ENCODE measurements at places on chromosomes 7 and 10.

- DNase-seq = no peak
These were observed 84.0 kb upstream of the KLF6 start for GRCh38 chr10:3869036-3869435.

DNA sequence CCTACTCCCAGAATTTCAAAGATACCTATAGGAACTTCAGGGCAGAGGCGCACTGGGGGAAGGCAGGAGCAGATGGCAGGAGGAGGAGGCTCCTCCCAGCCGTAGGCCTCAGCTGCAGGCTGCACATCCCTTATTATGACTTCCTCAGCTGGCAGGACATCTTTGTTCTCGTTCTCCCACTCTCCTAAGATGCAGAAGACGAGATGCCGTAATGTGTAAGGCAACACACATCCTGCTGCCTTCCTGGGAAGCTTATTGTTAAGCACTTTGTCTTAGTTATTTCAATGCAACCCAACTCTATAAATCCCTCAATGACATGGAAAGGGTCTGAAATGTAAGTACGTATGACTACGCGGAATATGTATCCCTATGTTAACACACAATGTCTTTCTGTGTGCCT, 599.8 kb upstream of the MGMT start:
- no peak for DNase-seq

DNA sequence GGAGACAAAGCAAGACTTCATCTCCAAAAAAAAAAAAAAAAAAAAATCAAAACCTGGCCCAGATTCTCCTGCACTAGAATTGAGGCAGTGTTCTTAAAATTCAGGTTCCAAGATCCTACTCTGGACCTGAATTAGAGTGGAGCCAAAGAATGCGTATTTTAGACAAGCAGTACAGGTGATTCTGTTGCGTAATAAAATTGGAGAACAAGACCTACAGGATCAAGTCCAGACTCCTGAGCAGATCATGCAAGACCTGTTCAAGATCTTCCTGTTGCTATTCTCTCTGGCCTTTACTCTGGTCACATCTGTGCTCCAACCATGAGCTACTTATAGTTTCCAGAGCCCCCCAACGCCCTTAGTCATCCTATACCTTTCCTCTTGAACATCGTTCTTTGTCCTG, 51.5 kb upstream of the RSBN1L start:
- no peak for DNase-seq

- DNase-seq = no peak
These were observed 47.9 kb upstream of the FAM20C start for GRCh38 chr7:144454-144826.

DNA sequence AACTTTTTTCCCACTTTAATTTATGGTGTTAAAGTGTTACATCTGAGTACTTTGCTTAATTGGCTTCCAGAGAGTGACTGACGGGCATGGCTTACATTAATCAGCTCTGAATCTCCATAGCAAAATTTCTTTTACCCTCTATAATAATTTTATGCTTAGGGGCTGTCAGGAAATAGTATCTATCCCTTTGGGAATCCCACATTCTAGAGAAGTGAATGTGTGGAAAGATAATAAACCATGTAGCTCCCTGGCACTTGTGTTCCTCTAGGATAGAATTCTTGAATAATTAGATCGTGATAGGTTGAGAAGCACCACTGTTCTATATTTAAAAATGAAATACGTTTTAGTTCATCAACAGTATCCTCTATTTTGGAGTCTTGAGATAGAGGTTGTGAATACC, 89.6 kb downstream of the DNAJB9 start:
- DNase-seq = no peak

GRCh38 chr10:95431900-95432342, 129.2 kb downstream of the SORBS1 start:
- no peak for DNase-seq

GRCh38 chr7:67786021-67786420, 789.4 kb downstream of the TYW1 start:
- no peak for DNase-seq
